ENCODE measurements at places on chromosomes 13 and 19. TPM values are rescaled to one million over a fixed set of nuclear protein-coding genes. Genes with fewer than 3 reads are reported as not detected.

- no peak for DNase-seq
Observed at GRCh38 chr13:99894105-99894839, 77.3 kb downstream of the ZIC5 start.

DNA sequence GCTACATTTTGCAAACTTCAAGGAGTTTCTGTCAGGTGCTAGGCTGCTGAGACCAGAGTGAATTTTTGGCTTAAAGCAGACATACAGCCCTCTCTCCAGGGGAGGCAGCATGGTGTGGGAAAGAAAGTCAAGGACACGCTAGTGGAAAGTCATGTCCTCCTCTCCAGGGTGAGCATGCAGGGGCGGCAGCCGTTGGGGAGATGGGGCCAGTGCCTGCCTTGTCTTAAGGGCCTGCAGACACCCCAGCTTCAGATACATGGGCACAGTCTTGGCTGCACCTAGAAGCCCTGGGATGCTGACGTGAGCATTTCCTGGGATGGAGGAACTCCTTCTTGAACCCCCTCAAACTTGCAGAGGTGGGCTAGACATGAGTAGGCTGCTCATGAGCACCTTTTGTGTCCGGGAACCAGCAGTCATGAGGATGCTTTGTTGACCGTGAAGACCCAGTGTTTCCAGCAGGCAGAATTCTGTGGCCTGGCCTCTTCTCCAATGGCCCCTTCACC, 43.3 kb upstream of the PEPD start:
- no peak for DNase-seq

DNA sequence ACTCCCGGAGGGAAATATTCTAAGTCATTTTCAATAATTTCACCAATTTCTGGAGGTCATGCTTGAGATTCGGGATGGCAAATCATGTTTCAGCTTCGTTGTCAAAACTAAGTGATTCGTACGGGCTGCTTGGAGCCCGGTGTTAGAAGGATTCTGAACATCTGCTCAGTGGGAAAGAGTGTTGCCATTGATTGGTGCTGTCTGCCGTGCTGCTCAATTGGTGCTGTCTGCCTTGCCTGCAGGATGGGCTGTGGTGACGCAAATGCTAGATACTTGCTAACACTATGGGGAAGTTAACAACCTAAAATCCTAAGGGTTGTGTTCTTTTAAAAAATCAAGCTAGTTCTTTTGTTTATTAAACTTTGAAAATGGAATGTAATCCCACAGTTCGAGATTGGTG, 17.3 kb upstream of the CACNG8 start:
- DNase-seq: peak; percentile 28

DNA sequence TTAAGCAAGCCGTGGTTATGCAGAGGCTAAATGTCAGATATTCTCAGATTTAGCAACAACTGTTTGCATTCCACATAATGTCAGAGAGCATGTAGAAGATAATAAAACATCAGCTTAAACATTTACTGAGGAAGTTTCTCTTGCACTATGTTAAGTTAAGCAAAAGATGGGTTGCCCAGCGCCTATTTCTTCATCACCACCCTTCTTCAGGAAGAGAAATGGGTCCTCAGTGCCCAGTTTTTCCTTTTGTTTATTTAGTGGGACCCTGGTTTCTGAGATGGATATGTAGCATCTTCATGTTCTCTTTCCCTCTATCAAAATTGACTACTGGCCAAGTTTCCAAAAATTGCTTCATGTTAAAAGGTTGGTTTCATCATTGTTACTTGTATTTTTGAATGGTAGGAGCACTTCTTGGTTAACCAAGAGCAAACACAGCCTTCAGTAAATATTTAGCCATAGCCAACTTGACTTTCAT, 356.8 kb downstream of the RFC3 start:
- DNase-seq: no peak

- peak; percentile 21 for DNase-seq
Observed at GRCh38 chr13:64928696-64929499, 2301.2 kb downstream of the PCDH9 start.

GRCh38 chr13:40317980-40318327, 348.5 kb downstream of the FOXO1 start:
- DNase-seq: no peak

- peak; percentile 11 for DNase-seq
Observed at GRCh38 chr13:50255639-50256038, 240.4 kb downstream of the KCNRG start.

GRCh38 chr19:10603084-10603872, 16.2 kb upstream of the AP1M2 start:
- DNase-seq: no peak

- peak; percentile 74 for DNase-seq
Observed at GRCh38 chr19:13033819-13034611, 38.7 kb downstream of the NFIX start.

DNA sequence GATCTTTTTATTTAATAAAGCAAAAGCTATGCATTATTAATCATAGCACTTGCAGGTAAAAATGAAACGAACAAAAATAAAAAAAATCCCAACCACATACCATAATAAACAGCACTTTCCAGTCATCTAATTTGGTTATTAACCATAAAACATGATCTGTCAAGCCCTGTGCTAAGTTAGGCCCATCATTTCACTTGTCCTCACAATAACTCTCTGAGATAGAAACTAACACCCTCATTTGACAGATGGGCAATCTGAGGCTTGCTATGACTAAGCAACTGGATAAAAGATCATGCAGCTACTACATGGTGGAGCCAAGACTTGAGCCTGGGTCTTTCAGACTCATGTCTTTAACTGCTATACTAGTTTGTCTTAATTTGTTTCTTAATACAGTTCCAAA, 21.8 kb downstream of the PROSER1 start:
- DNase-seq: no peak

GRCh38 chr13:35716186-35716585, 239.7 kb upstream of the MAB21L1 start:
- DNase-seq: peak; percentile 28

DNA sequence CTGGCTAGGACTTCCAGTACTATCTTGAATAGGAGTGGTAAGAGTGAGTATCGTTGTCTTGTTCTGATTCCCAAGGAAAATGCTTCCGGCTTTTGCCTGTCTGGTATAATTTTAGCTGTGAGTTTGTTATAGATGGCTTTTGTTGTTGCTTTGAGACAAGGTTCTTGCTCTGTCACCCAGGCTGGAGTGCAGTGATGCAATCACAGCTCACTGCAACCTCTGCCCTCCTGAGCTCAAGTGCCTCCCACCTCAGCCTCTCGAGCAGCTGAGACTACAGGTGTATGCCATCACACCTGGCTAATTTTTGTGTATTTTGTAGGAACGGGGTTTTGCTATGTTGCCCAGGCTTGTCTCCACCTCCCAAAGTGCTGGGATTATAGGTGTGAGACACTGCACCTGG, 6.1 kb upstream of the ZNF543 start:
- no peak for DNase-seq

- DNase-seq: peak; percentile 90
Observed at GRCh38 chr13:44819245-44819644, 170.0 kb downstream of the NUFIP1 start.

- peak; percentile 23 for DNase-seq
Observed at GRCh38 chr19:38506723-38507550, 73.4 kb downstream of the RYR1 start.

GRCh38 chr13:48159401-48159800, 64.5 kb upstream of the MED4 start:
- peak; percentile 56 for DNase-seq

DNA sequence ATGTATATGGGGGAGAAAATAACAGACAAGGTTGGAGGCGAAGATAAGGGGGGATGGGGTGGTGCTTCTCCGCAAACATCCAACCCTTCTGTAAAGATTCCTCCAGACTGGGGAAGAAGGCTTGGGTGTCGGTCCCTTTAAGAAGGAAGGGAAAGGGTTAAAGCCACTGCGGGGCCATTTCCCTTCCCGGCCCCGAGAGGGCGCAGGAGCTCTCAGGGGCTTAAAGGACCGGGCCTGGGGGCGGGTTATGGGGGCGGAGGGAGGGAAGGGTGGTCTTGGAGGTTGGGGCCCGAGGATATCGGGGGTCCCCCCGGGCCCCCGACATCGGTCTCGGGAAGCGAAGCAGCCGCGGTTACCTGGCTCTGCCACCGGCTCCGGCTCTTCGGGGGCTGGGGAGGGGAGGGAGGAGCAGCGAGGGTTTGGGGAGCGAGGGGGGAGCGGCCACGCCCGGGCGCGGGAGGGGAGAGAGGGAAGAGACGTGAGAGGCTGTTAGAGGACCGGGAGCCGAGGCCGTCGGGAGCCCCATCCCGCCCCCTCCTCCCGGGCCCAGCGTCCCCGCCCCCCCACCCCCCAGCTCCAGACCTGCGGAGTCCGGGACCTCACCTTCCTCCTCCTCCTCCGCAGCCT, 2.8 kb downstream of the TNNT1 start:
- DNase-seq: peak; percentile 45

GRCh38 chr19:40755248-40755624, 4.2 kb downstream of the SNRPA start:
- DNase-seq: no peak

GRCh38 chr19:18292810-18293641, 11.6 kb upstream of the JUND start:
- peak; percentile 46 for DNase-seq

GRCh38 chr13:90565985-90566713, 781.3 kb upstream of the MIR17HG start:
- no peak for DNase-seq

GRCh38 chr13:71624653-71625600, 242.1 kb downstream of the DACH1 start:
- no peak for DNase-seq

DNA sequence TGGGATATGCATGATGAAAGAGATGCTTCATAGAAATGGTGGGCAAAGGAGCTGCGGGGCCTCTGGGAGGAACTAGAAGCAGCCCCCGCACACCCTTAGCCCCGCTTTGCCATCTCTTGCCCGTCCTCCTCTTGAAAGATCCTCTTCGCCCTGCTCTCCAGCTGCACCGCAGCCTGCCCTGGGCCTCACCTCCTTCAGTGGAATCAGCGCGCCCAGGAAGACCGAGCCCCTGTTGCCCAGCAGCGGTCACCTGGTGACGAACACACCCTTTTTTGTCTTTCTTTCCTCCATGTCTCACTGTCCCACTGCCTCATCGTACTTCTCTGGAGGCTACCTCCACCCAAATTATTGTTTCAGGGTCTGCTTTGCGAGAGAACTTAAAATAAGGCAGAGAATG, 807.6 kb downstream of the UQCRFS1 start:
- no peak for DNase-seq

DNA sequence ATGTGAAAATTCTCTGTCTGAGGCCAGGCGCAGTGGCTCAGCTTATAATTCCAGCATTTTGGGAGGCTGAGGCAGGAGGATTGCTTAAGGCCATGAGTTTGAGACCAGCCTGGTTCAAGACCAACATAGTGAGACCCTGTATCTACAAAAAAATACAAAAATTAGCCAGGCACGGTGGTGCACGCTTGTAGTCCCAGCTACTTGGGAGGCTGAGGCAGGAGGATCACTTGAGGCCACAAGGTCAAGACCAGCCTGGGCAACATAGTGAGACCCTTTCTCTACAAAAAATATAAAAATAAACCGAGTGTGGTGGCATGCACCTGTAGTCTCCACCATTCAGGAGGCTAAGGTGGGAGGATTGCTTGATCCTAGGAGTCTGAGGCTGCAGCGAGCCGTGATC, 2.2 kb upstream of the FCGBP start:
- DNase-seq: no peak

DNA sequence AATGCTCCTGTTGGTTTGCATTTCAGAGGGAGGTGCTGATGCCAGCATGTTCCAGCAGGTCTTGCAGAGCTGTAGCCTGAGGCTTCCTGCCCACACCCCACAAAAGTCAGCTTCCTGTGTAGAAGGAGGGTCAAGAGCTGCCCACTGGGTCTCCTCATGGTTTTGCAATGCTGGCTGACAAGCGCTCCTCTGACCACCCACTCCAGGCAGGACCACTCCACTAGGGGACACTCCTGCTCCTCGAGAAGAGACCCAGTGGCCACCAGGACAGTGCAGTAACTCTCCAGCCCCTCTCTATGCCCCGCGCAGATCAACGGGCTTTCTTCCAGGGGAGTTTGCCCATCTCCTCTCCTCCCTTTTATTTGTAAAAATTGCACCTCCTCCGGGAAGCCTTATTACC, 72.9 kb upstream of the UQCRFS1 start:
- DNase-seq: no peak

- DNase-seq: no peak
Observed at GRCh38 chr19:7000333-7000732, 20.9 kb downstream of the MBD3L2B start.

DNA sequence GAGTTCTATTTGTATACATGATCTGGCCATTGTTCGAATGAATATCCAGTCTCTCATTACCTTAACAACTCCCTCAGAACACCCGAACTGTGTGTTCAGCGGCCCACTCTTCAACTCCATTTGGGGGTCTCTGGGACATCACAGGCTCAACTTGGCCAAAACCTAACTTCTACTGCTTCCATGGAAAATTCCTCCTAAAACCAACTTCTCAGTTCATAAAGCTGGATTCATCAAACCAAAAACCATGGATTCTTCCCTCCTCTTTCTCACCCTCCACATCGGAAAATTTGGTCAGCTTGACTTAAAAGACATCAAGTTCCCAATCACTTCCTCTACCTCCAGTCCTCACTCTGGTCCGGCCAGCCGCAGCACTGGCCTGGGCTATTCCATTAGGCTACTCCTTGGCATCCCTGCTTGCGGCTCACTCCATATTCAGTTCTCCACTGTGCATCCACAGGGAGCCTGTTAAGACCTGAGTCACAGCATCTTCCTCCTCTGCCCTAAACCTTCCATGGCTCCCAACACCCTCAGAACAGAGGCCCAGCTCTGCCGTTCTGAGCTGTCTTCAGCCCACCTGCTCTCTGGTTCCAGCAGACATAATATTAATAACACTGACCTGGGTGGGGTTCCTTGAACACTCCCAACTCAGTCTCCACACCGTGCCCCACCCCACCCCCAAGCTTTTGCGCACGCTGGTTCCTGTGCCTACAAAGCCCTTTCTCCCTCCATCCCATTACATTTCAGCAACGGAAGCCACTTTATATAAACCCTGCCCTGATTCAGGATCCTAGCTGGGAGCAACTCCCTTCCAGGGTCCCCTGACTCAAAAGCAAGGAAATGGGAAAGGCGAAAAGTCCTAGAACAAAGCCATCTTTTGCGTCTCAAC, 1.1 kb downstream of the ZNF792 start:
- peak; percentile 15 for DNase-seq

KLHL1 gene
- not detected for total RNA-seq

MBD3L2 gene
- total RNA-seq: not detected

SYT5 gene
- total RNA-seq: not detected

IL17D gene
- 0.71 TPM for total RNA-seq

CDX2 gene
- not detected for total RNA-seq

FGF21 gene
- not detected for total RNA-seq

MAB21L1 gene
- 0.84 TPM for total RNA-seq

SBSN gene
- 0.25 TPM for total RNA-seq

LINGO3 gene
- not detected for total RNA-seq

PLVAP gene
- total RNA-seq: not detected

All from M059J (cell line).